ENCODE measurements at places on chromosomes 6 and 20.

GRCh38 chr20:46174469-46175126, 56.5 kb downstream of the CD40 start:
- peak; percentile 88 for DNase-seq

DNA sequence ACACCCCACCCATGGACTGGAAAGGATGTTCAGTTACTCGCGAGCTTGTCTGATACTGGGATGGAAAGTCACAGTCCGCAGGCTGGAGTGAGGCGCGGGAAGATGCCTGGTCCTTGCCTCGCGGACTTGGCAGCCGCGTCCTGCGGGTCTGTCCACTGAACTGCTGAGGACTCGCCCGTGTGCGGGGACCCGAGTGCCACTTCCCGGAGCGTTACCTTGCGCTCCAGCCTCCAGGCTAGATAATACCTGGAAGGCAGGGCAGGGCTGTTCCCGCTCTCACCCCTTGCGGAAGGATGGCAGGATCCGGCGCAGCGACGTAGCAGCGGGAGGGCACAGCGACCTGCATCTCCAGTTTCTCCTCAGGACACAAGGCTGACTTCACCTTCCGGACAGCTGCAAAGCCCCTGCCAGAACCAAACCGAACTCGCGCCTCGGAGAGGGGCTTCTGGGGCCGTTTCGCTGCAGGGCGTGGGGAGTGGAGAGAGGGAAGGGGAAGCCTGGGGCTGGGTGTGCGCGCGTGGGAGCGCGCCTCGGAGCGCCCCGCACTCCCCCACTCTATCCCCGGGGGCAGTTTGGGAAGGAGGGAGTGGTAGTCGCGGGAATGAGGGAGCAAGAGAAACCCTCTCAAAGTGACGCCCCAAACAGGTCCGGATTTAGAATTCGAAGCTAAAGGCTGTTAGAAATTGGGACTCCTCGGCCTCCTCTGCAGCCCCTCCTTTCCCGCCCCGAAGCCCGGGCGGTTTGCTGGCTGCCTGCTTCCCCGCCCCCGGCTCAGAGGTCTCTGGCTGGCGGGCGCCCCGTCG, at the start of gene KCNQ5:
TSS of gene KCNQ5 (plus strand) at position 774 of the 803 bp plus-strand sequence.
- peak; percentile 57 for DNase-seq

GRCh38 chr6:16512544-16513290, 248.5 kb downstream of the ATXN1 start:
- no peak for DNase-seq

DNA sequence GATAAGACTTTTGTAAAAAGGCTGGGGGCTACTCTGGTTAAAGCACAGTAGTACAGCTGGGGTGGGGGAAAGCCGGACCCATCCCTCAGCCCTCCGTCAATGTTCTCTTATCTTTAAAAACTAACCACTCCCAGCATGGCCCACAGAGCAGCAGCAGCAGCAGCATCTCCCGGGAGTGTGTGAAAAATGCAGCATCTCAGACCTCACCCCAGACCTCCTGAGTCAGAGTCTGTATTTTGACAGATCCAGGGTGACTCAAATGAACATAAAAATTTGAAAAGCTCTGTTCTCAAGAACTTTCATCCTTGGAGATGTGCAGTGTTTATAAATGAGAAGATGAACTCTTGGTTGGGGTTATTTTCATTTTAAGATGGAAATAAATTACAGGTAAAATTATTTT, 277.7 kb upstream of the ECI2 start:
- no peak for DNase-seq

- DNase-seq = no peak
These were observed 74.9 kb upstream of the RIN2 start for GRCh38 chr20:19683188-19683587.

- DNase-seq = no peak
These were observed 32.1 kb upstream of the PNRC1 start for GRCh38 chr6:89048288-89048923.

DNA sequence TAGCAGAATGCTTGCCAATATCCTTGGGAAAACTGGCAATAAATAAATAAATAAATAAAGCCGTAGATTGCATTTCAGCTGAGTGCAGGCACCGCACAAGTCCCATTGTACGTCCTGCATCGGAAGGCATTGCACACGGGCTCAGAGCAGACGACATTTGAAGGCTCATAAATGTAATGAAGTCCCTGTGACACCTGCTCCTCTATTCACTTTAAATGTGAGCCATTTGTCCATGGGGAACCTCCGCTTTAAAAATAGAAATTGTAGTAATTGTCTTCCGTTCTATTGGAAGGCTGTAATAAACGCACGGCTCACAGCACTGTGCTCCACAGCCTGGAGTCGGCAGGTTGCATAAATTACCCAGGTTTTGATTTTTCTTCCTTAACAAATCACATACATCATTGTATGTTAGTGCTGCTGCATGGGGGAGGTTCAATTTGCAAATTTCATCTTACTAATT, 32.6 kb downstream of the MYT1 start:
- DNase-seq = no peak

DNA sequence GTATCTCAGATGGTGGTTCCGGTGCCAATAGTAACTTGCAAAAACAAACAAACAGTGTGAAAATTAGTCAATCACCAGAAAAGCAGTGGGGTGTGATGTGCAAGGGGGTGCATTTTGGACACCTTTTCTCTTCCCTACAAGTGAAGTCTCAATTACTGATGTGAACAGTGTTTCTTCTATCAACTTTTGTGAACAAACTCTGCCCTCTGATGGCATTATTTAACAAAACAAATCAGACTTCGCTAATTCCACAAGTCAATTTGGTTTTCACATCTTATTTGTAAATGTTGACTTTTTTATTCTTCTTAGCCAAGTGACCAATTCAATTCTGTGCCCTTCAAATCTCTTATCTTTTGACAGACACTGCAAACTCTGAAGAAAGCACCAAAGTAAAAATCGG, 212.2 kb downstream of the UST start:
- peak; percentile 18 for DNase-seq

DNA sequence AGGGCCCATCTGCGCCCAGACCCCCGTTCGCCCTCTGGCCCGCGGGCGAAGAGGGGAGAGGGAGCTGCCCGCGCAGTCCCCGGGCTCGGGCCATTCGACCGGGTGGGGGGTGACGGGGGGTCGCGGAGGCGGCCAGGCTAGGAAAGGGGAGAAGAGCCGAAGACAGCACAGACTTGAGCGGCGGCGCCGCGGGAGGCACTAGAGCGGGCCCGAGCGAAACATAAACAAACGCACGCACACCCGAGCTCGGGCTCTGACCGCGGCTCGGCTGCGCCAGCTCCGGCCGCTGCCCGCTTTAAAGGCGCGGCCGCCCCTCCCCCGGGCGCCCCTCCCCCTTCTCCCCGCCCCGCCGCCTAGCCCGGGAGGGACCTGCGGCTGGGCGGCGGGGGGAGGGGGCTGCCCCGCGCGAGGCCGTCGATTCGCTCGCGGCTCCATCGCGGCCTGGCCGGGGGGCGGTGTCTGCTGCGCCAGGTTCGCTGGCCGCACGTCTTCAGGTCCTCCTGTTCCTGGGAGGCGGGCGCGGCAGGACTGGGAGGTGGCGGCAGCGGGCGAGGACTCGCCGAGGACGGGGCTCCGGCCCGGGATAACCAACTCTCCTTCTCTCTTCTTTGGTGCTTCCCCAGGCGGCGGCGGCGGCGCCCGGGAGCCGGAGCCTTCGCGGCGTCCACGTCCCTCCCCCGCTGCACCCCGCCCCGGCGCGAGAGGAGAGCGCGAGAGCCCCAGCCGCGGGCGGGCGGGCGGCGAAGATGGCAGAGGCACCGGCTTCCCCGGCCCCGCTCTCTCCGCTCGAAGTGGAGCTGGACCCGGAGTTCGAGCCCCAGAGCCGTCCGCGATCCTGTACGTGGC, at the start of gene FOXO3:
TSS of gene FOXO3 (plus strand) at position 455 of the 846 bp plus-strand sequence. CDS start at position 747, 292 bp downstream.
- DNase-seq = peak; percentile 92

GRCh38 chr6:44327096-44327495, 13.9 kb upstream of the AARS2 start:
- no peak for DNase-seq

DNA sequence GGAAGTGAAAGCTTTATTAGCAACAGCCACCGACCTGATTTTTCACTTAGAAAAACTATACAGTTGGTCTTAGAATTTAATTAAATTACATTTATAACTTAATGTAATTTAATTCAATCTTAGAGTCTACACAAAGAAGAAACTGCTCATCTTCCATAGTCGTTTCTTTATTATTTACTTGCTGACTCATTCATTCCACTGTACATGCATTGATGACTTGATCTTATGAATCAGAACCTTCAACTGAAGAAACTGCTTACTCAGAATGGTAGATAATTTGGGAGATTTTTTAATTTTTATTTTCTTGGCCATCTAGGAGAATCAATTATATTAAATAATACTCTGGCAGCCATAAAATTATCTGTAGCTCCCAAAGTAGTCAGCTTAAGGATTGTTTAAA, 1021.6 kb upstream of the FLRT3 start:
- no peak for DNase-seq

DNA sequence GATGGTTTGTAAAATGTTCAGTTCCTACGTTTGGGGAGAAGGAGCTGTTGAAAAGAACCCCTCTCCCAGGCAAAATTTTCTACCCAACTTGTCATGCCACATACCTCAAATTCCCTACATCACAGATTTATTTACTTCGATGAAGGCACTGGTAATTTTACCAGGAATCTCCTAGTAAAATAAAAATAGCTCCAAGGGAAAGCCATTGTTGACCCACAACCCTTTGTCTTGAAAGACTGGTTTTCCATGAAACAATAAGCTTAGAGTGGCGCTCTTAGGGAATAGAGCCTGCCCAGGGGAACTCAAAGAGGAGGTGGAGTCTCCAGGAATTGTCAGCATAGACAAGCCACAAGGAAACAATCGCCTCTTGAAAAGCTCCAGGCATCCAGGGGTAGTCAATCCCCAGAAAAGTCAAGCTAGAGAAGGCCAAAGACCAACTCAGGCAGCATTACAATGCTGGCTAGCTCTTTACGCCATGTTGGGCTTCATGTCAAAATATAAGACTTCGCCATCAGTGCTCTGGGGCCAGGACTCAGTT, 99.2 kb upstream of the RREB1 start:
- DNase-seq = no peak

GRCh38 chr20:46791722-46792416, 82.4 kb downstream of the SLC2A10 start:
- no peak for DNase-seq

- DNase-seq = no peak
These were observed 79.8 kb downstream of the QKI start for GRCh38 chr6:163494279-163494727.

DNA sequence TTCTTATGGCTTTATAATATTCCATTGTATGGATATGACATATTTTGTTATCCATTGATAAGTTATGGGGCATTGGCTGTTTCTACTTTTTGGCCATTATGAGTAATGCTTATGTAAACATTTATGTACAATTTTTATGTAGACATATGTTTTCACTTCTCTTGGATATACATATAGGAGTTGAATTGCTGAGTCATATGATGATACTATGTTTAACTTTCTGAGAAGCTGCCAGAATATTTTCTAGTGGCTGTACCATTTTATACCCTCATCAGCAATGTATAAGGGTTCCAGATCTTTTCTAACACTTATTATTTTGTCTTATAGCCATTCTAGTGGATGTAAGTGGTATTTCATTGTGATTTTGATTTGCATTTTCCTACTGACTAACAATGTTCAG, 23.1 kb downstream of the OTOR start:
- DNase-seq = no peak

DNA sequence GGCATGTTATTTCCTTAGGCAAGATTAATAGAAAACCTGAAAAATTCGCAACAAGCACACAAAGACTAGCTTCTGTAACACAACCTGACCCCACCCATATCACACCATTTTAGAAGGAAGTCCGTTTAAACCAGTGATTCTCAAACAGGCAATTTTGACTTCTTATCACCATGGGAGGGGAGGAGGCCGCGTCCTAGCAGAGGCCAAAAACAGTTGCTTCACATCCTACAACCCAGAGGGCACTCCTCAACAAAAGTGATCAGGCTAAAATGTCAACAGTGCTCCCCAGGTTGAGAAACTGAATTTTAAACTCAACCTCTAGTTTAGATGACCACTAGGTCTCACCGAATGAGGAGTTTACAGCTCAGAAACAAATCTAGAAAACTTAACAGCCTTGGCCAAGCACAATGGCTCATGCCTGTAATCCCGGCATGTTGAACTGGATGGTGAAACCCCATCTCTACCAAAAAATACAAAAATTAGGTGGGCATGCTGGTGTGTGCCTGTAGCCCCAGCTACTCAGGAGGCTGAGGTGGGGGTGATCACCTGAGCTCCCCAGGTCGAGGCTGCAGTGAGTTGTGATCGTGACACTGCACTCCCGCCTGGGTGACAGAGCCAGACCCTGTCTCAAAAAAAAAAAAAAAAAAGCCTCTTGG, 3.4 kb downstream of the SNX5 start:
- DNase-seq = peak; percentile 91

GRCh38 chr20:21517566-21518277, 3.9 kb upstream of the NKX2-2 start:
- no peak for DNase-seq
